ENCODE measurements at places on chromosomes 6 and 20.

GRCh38 chr20:61253264-61253639, 1.2 kb downstream of the CDH4 start:
- DNase-seq = no peak

- peak; percentile 67 for DNase-seq
These were observed 88.5 kb downstream of the LY86 start for GRCh38 chr6:6676910-6677441.

DNA sequence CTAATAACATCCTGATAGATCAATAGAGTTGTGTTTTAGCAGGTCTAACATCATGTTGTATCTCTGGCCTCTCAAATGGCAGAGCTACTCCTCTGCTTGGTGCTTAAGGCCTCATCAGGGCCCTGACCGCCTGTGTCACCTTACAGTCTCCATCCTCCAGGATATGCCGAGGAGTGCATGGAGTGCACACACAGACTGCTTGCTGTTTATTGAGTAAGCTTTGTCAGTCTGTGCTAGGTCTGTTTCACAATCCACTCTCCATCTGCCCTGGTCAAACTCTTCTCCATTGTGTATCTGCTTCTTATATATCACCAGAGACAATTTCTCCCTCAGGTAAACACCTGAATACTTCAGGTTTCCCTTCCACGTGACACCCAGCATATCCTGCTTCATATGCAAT, 136.1 kb downstream of the SLC24A3 start:
- no peak for DNase-seq

GRCh38 chr6:865846-866245, 172.9 kb upstream of the EXOC2 start:
- DNase-seq = no peak

GRCh38 chr20:39429726-39430125, 467.6 kb downstream of the DHX35 start:
- DNase-seq = peak; percentile 54
